ENCODE measurements at places on chromosomes 1 and 21.

DNA sequence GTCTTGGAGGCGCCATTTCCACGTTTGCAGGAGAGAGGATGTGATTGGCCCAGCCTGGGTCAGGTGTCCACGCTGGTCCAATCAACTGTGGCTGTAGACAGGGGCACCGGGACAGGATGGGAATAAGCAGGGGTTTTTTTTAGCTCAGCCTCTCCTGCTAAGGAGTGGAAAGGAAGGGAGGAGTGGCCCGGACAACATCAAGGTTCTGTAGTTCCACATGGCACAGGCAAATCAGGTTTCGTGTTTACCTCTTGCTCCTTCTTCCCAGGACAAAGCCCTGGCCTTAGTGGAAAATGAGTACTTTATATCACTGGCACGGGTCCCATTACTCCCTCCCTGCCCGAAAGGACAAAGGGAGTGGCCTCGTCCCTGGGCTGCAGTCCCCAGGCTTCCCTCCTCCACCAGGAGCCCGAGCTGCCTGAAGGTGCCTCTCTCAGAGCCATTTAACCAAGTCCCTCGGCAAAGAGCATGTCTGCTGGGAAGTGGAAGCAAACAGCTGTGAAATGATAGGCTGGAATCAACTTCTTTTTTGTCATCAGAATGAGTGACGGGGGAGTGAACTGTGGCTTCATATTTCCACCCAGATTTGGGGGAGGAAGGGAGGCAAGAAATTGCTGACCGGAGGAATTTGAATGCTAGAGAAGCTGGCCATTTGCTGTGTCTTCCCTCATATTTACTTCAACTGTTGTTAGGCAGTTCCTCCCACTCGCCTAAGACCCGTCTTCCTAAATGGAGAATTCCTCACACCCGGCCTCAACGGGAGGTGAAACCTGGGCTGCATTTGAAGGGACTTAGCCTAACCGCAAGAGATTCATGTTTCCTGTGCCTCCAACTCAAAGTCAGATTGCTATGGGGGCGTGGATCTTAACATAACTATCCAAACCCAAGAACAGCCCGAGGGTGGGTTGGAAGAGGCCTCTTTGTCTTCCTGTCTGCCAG, 84.9 kb upstream of the SLC44A3 start:
- H3K4me1 ChIP-seq, result no peaks in the 10 kb centered on the region
- H3K27me3 ChIP-seq, result no peaks in the 10 kb centered on the region
- no peaks in the 10 kb centered on the region for H3K36me3 ChIP-seq
- H3K4me3 ChIP-seq, result no peak overlapping the region

DNA sequence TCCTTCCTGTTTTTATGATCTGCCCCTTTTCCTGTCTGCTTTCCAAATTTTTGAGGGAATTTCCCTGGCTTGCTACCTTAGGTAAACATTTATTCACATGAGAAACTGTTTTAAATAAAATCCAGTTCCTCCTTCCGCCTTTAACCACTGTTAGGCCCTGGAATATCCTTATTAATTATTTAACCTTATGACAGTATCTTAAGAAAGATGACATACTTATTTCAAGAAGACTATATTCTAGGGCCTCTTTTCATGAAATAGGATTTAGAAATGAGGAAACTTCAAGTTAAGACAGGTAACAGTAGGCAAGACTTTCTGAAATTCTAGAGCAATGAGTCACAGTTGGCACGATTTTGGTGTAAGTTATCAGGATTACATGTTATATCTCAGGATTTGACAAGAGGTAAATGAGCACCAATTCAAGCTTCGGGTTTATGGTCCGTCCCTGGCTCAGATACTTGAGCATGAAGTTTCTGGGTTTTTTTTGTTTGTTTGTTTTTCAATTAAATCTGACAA, 2.0 kb upstream of the TNFSF18 start:
- H3K27ac ChIP-seq, result no peak overlapping the region
- H3K4me3 ChIP-seq, result no peak overlapping the region
- no peak for DNase-seq
- H3K36me3 ChIP-seq, result no peaks in the 10 kb centered on the region
- no peaks in the 10 kb centered on the region for H3K4me1 ChIP-seq

- H3K4me3 ChIP-seq, result no peak overlapping the region
- no peaks in the 10 kb centered on the region for H3K36me3 ChIP-seq
- H3K27me3 ChIP-seq, result no peaks in the 10 kb centered on the region
- no peak overlapping the region for H3K27ac ChIP-seq
- no peaks in the 10 kb centered on the region for H3K4me1 ChIP-seq
Measured at GRCh38 chr21:23799376-23799775, 1807.9 kb downstream of the MRPL39 start.

GRCh38 chr1:66876664-66877063, 48.0 kb downstream of the DNAI4 start:
- H3K36me3 ChIP-seq, result no peaks in the 10 kb centered on the region
- no peaks in the 10 kb centered on the region for H3K4me1 ChIP-seq
- H3K27ac ChIP-seq, result no peak overlapping the region
- DNase-seq, result no peak
- H3K4me3 ChIP-seq, result no peak overlapping the region
